ENCODE measurements at places on chromosomes 16 and 17.

DNA sequence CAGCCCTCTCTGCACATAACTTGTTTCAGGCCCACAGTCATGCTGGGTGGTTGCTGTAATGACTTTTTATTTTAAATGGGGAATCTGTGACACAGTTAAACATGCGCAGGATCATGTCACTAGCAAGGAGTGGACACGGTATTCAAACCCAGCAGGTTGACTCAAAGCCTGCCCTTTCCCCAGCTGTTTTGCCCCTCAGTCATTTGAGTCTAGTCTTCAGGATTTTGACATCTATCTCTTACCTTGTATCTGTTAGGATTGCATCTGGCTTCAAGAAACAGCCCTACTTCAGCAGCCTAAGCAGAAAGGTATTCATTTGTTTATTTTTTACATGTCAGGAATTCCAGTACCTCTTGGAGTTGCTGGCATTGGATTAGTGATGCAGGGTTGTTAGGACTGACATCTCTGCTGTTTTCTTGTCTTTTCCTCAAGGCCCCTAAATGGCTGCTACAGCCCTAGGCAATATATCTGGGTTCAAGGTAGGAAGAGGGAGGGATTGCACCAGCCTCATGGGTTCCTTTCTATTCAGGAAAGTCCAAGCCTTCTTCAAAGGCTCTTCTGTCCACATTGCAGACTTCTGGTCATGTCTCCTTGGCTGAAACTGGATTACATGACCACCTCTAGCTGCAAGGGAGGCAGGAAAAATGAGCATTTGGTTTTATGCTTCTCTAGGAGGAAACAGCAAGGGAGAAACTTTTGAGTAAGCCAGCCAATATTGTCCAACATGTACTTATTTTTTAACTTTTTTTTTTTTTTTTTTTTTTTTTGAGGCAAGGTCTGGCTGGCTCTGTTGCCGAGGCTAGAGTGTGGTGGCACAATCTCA lies 22.8 kb downstream of the ABCC1 start:
- DNase-seq, result no peak

DNA sequence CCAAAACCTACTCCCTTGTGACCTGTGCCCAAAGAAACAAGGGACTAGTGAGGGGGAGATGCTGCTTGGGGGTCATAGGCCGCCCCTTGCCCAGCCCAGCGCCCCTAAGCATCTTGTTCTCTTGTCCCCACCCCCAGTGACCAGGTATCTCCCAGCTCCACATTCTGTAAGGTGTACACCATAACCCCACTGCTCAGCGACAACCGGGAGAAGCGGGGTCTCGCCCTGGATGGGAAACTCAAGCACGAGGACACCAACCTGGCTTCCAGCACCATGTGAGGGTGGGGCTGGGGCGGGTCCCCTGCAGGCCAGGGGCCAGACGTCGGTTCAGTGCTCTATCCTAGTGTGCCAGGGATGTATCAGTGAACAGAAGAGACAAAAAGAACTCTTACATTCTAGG lies 8.7 kb downstream of the ARRB2 start:
- DNase-seq, result no peak

GRCh38 chr16:71540-72401 lies 660 bp downstream of the RHBDF1 start:
- DNase-seq, result peak; percentile 77

- no peak for DNase-seq
Observed at GRCh38 chr16:54342966-54343365, 56.4 kb upstream of the IRX3 start.

- no peak for DNase-seq
Observed at GRCh38 chr16:68190736-68191510, 45.0 kb downstream of the ESRP2 start.

- no peak for DNase-seq
Observed at GRCh38 chr17:266219-266618, 84.8 kb upstream of the DOC2B start.

GRCh38 chr17:60325730-60326524 lies 66.0 kb downstream of the USP32 start:
- no peak for DNase-seq

GRCh38 chr16:84179612-84180320 lies 7.1 kb downstream of the TAF1C start:
- DNase-seq, result no peak

DNA sequence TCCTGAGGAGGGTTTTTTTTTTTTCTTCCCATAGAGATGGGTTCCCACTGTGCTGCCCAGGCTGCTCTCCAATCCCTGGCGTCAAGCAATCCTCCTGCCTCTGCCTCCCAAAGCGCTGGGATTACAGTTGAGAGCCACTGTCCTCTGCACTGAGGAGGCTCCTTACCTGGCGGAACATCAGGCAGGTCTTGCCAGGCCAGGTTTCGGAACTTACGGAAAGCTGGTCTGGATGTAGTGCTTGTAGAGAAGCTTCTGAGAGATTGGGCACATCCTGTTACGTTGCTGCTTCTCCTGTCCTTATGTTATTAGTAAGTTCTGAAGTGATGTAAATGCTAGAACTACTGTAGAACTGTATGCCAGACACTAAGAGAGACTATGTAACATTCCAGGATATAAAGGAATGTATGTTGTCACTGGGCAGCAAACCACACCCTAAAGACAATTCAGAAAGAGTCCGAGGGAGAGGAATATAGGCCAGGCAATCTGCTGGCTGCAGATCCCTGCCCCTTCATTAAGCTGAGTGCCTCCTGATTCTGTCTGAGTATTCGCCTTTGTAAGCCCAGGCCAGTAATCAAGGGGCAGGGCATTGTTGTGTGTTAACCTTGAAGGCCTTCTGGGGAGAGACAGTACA lies 21.1 kb downstream of the ETV4 start:
- DNase-seq, result no peak

DNA sequence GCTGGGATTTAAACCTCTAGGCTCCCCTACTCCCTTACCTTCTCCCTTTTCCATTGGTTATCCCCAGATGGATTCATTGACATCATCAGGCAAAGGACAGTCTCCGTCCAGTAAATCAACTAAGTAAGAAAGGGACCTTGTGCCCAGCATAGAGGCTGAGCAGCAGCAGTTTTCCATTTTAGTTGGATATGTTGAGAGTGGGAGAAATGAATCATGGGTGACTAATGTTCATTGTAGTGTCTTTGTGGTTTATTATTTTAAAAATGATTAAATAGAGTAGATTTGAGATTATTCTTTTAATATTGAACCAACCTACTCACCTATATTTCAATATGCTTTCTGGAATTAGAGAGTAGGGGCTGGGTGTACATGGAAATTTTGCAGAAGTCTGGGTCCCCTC lies 99.4 kb upstream of the CACNG3 start:
- DNase-seq, result no peak

DNA sequence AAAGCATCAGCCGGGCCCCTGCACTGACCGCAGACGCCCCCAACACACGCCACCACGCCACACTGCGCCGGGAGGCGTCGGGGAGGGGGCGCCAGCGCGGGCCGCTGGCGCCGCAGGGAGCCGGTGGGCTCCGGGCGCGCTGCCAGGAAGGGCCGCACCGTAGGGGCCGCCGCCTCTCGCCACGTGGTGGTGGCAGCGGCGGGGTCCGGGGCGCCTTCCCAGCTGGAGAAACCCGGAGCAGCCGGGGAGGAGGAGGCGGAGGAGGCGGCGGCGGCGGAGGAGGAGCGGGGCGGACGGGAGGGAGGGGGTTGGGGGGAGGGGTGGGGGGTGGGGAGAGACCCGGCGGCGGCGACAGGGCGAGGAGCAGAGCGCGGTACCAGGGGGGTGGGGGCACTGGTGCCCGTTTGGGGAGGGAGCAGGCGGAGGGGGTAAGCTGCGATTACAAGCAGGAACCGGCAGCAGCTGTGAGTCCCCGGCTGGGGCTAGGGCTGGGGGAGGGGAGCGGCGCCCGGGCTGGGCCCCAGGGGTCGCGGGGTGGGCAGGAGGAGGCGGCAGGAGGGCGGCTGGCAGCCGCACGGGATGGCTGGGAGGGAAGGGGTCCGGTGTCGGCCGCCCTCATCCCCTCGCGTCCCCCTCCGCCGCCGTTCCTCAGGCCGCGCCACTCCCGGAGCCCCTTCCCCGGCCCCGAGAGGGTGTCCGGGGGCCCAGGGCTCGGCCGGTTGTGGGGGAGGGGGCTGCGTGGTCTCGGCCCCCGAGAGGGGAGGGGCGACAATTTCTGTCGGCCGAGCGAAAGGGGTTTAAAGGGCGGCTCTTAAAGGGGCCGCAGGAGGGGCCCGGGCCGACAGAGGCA lies at the start of gene TBKBP1:
Gene TBKBP1, plus strand, starts transcription at position 431 of the 850 bp plus-strand sequence. CDS start 1,952 bp downstream, outside the sequence.
- DNase-seq, result peak; percentile 48

DNA sequence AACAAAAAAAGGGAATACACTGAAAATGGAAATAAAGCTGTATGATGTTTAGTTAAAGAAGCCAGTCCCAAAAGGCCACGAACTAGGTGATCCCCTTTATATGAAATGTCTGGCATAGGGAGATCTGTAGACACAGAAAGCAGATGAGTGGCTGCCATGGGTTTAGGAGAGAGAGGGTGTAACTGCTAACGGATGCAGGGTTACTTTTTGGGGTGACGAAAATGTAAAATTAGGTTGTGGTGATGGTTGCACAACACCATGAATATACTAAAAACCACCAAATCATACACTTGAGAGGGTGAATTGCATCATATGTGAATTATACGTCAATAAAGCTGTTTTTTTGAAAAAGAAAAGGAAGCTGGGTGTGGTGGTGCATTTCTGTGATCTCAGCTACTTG lies 99.6 kb downstream of the ADCY9 start:
- peak; percentile 17 for DNase-seq

DNA sequence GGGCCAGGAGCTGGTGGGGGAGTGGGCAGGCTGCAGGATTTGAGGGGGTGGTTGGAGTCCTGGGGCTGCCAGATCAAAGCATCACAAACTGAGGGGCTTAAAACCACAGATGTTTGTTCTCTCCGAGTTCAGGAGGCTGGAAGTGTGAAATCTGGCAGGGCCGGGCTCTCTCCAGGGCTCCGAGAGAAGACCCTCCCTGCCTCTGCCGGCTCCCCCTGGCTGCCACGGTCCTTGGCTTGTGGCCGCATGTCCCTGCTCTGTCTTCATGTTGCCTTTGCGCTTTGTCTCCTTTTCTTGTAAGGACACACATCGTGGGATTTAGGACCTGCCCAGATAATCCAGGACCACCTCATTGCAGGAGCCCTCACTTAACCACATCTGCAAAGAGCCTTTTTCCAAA lies 139.8 kb upstream of the GSE1 start:
- DNase-seq, result no peak

DNA sequence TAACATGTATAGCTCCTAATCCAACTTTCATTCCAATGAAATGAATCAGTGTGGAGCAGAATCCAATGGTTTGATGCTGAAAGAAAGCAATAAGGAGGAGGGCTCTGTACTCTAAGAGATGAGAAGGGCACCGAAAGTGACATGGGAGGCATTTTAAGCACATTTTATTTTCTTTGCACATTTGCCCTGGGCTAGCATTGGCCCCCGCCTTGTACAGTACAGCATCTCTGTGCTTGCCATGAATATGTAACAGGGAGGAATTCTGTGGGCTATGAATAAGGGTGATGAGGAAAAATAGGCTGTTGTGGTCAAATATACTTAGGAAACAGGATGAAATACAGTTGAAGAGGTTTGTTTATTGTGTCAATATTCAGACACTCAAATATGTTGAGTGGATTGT lies 45.2 kb upstream of the SHISA6 start:
- no peak for DNase-seq

GRCh38 chr17:65190467-65191097 lies 53.4 kb downstream of the RGS9 start:
- no peak for DNase-seq

DNA sequence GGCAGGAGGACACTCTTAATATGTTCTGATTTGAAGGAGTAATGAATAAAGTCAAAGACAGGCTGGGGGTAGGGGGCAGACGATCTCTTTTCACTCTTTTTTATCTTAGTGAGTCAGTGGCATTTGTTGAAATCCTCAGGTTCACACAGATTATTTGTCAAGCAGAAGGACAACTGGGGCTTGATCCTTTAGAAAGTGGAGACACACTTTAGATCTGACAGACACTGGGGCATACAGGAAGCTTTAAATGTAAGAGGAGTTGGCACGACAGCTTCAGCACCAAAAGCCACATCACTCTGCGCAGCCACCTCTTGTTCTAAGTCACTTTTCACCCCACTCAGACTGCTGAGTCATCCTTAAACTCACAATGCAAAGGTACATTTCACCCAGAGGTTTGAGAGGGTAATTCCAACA lies 121.5 kb downstream of the STXBP4 start:
- peak; percentile 81 for DNase-seq

- DNase-seq, result no peak
Observed at GRCh38 chr16:2808181-2808580, 8.9 kb upstream of the PRSS21 start.

GRCh38 chr16:52372313-52372712 lies 174.6 kb downstream of the TOX3 start:
- DNase-seq, result no peak
